ENCODE measurements at places on chromosomes 12 and 14.

GRCh38 chr12:16523951-16524331 is 82.0 kb downstream of the LMO3 start:
- DNase-seq = no peak

DNA sequence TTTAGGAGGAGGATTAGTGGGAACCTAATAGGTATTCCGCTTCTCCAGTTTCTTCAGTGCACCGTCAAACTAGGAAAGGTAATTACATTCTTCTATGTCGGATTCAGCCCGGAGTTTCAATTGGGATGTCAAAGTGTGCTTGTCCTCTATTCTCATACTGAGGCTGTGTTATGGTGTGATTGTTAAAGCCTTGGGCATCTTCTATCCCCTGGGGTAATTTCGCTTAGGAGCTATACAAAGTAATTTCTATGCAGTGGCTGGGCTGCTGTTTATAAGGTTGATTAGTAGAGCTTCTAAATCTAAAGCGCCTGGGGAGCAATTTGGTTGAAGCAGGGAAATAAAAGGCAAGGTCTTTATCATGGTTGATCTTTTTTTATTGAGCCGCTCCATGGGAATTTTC is 399.6 kb downstream of the ZFP36L1 start:
- DNase-seq = no peak

- DNase-seq = no peak
Observed at GRCh38 chr12:106845902-106846301, 71.4 kb downstream of the RIC8B start.

DNA sequence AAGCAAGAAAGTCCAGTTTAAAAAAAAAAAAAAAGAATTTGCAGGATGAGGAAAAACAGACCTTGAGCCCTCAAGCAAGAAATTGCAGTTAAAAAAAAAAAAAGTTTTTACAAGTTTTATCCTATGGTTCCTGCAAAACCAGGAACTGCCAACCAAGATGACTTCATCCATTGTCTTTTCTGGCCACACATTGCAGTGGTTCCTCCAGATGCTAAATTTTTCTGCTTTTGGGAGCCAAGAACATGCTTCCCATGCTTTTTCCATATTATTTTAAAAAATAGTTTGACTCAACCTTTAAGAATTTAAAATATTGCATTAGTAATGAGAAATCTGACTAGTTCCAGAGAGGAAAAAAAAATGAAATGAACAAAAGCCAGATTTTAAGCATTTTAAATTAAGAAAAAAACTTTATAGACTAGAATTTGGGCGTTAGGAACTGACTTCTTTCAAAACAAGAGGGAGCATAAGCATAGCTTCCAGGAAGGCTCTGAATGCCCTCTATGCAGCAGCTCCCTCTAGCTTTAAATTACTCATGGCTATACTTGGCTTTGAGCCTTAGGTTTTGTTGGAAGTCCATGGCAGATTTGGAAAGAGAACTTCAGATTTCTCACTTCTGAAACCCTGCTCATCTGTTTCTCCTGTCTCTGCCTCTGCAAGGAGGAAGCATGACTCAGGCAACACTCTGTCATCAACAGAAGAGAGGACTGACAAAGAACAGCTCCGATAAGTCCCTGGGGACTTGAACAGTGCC is 124.5 kb downstream of the GPR65 start:
- DNase-seq = no peak

- no peak for DNase-seq
Observed at GRCh38 chr12:132505105-132505851, 15.3 kb downstream of the FBRSL1 start.

DNA sequence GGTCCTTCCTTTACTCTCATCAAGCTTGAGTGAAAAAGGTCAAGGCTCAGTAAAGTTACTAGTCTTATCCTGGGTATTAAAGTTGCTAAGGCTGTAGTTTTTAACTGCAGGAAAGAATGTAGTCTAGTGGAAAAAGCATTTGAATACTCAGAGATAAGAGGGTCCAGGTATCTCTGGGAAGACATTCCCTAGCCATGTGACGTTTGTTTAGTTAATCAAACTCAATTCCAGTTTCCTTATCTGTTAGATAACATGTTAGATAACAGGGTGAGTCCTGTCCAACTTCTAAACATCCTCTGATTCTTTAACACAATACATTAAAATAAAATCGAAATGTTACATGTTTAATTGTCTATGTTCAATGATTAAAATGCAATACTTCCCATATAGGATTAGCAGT is 720.7 kb upstream of the LMO3 start:
- DNase-seq = no peak

- peak; percentile 1 for DNase-seq
Observed at GRCh38 chr14:73460691-73461127, 2.4 kb upstream of the NUMB start.

DNA sequence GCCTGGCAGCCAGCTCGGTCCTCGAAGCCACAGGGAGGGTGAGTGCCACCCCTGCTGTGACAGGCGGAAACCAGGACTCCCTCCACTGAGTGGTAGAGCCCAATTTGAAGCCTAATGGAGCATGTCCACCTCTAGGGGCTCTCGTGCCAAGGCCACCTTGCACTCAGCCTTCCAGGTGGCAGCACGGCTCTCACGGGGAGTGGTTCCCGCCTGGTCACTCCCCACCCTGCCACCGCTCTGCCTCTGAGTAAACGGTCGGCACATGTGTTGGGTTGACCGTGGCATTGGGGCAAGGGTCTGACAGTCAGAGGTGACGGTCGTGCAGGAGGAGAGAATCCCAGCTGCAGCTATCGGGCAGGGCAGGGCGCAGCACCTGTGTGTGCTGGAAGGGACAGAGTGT is 34.8 kb downstream of the IL31 start:
- no peak for DNase-seq

DNA sequence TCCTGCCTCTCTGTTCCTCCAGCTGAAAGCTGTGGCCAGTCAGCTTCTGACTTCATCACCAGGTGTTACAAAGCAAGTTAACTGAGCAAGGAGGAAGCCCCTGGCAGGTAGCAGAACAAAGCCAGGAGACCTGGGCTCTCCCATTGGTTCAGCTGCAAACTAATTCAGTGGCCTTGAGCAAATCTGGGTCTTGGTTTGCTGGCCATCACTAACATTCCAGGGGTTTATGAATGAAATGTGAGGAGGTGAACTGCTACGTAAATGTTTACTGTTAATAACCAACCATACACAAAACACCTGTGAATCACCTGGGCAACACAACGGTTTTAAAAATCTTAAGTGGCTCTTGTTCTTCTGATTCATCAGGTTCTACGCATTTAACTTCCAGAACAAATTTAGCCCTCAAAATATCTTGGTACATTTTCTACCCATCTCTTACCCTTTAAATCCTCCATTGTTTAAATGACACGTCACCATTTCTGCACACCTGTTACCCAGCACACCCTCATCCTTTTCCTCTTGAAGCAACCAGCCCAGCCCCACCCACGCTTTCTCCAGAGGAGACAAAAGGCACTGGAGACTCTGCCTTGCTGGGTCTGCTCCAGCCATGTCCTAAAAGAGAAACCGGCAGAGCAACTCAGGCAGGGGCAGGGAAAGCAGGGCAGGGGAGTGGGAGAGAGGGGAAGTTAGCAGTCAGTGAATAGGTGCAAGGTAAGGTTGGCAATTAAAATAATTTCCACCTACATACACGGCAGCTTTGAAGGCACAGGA is 49.3 kb upstream of the TSPAN11 start:
- no peak for DNase-seq

DNA sequence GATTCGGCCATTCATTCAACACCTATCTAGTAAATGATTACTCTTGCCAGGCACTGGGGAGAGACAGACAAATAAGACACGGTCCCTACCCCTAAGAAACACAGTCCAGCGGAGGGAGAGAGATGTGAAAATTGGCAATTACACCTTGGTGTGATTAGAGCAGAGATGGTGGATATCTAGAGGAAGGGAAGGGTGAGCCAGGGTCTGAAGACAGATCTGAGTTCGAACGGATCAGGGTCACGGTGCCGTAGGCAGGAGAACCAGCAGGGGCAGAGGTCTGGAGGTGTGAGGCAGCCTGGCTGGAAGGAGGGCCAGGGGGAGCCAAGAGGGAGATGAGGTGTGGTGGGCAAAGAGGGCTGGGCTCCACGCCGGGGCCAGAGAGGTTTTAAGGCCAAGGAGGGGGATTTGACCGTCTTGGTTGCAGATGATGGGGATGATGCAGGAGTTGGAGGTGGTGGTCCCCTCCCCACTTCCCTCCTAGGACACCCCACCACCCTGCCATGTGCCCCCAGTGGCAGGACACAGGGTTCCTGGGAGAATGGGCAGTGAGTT is 27.1 kb downstream of the FAM222A start:
- DNase-seq = peak; percentile 66

DNA sequence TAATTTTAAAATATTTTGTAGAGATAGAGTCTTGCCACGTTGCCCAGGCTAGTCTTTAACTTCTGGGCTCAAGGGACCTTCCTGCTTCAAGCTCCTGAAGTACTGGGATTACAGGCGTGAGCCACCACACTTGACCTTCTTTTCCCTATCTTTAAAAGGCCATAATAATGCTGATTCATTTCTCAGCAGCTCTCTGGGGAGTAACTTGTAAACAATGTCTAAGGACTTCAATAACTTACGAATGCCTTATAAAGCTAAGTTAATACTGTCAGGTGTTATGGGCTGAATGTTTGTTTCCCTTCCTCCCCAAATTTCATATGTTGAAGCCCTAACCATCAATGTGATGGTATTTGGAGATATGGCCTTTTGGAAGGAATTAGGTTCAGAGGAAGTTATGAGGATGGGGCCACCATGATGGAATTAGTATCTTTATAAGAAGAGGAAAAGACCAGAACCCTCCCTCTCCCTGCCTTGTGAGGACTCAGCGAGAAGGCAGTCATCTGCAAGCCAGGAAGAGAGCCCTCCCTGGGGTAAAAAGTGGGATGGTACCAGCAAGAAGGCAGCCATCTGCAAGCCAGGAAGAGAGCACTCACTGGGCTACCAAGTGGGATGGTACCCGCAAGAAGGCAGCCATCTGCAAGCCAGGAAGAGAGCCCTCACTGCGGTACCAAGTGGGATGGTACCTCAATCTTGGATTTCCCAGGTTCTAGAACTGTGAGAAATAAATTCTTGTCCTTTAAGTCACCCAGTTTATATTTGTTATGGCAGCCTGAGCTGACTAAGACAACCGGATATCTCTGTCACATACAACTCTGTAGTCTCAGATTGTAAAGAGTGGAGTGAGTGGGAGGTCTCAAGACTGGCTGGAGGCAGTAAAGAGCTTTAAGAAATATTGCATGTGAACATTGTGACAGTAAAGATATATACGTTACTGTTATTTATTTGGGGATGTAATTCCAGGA is 16.3 kb upstream of the YBX3 start:
- DNase-seq = no peak

DNA sequence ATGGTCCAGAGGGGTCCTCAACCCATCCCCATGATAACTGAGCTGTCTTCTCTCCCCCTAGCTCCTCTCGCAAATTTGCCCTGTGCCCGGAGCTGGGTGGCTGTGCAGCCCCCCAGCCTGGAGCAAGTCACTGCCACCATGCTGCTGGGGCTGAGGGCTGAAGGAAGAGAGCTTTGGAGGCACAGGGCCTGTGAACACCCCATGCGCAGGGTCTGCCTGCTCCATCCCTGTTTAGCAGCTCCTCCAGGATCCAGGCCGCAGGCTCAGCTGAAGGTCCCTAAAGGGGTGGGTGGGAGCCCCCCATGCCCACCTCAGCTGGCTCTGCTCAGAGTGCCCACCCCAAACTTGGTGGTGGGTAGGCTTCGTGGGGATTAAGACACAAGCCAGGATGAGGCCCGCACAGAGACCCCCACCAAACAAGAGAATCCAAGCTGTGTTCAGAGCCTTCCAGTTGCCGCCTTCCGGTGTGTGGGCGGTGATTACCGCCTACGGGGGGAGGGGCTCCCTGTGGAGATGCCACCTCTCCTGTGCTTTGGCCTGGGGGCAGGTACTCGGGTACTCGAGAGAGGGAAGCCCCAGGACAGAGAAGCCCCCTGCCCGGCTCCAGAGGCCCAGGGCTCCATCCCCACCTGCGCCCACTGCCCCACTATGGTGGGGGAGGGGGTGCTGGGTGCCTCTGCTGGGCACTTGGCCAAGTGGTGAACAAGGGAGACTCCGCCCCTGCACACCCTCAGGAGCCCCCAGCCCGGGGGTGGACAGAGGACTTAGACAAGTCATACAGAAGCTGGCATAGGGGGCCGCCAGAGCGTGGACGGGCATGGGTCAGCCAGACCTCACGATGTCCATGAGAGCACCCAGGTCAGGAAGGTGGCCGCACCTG is 1.4 kb upstream of the JAG2 start:
- no peak for DNase-seq

DNA sequence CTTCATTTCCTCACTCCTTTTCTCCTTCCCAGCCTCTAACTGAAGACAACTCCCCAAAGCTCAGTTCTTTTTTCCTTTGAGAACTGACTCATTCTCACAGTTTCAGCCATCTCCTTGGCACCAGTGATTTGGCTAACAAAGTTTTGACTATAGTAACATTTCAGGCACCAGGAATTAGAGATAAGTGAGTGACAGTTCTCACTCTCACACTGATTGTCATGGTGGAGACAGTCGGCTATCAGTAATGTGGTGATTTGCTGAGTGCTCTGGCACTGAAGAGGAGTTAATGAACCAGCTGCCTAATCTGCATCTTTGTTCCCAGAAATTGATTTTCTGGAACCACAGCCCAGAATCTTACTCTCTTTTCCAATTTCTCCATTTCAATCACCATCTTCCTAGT is 29.5 kb downstream of the HELB start:
- DNase-seq = no peak

DNA sequence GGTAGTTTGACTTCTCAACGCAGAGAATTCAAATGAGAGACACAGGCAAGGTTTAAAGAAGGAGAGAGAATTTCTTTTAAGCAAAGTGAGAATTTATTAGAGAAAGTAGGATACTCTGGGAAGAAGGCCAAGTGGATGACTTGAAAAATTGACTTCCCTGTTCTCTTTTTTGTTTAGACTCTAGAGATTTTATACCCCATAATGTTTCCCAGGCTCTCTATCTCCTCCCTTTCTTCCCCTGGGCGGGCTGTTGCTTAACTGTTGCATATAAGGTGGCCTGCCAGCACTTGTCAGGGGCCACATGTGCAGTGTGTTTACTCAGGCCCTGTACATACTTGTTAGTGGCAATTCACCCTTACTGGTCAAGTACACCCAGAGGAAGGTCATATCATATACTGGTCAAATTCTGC is 403.7 kb downstream of the SLC6A15 start:
- DNase-seq = no peak

- DNase-seq = no peak
Observed at GRCh38 chr12:120538281-120539156, 4.4 kb downstream of the RNF10 start.

Measured in endodermal cell (in vitro differentiated cells).